ENCODE measurements at places on chromosomes 7 and 10.
A peak's percentile ranks its signal among the peaks of the same experiment; 100 is the strongest.

- no peak for DNase-seq
Observed at GRCh38 chr7:148159331-148159730, 431.2 kb upstream of the C7orf33 start.

DNA sequence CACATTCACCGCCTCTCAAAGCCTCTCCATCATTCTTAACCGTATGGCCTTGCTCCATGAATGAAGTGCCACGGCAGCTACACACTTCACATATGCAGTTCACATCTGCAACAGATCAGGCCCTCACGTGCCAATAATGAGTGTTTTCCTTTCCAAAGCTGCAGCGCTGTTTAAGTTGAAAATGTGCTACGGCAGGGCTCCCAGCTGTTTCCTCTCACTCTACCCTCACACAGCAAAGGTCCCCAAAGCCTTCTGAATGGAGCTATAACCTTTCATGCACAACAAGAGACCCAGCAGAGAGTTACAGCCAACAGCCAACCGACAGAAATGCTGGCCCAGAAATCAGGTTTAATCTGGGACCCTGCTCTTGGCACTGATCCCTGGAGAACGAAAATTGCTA lies 236.1 kb downstream of the ELMO1 start:
- DNase-seq = no peak

DNA sequence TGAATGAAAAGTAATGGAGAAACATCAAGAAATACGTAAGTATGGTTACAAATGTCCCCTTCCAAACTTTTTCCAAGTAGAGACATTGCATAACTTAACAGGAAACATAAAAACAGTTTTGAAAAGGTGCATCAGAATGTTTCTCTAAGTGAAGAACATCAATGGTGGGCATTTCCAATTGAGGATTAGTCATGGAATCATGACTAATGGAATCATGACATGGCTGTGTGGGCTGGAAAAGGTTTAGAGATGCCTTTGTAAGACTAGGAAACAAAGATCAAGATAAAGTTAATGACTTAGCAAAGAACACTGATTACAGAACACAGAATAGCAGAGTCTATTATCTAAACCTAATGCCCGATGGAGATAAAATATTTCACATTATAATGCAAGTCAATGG lies 272.0 kb downstream of the HPSE2 start:
- DNase-seq = no peak

DNA sequence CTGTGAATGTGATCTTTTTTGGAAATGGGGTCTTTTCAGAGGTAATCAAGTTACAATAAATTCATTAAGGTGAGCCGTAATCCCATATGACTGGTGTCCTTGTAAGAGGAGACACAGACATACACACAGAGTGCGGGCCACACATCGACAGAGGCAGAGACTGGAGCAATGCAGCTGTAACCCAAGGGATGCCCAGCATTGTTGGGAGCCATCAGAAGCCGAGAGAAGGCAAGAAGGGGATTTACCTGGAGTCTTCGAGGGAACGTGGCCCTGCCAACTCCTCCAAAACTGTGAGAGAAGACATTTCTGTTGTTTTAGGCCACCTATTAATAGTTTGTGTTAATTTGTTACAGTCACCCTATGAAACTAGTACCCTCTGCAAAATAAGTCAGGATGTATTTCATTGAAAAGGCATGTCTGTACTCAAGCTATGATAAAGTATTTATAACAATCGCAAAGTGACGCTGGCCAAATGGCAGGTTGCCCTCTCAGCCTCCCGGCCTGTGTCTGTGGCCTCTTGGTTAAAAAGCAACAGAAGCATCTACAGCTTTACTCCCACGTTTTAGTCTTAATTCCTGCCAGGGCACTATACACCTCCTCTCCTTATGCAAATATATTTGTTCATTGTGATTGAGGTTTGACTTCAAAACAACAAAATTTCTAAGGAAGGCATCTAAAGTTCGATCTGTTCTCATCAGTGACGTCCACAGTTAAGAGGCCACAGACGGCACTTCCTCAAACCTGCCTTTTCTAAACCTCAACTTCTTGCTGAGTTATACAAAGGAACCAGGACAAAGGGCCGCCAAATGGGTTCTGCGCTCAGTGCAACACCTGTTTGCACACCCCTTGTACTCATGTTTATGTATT lies 46.8 kb downstream of the HIPK2 start:
- DNase-seq = peak; percentile 73

GRCh38 chr7:16759840-16760239 lies 6.3 kb downstream of the TSPAN13 start:
- DNase-seq = no peak

GRCh38 chr10:30357075-30357801 lies 8.2 kb upstream of the MTPAP start:
- no peak for DNase-seq

DNA sequence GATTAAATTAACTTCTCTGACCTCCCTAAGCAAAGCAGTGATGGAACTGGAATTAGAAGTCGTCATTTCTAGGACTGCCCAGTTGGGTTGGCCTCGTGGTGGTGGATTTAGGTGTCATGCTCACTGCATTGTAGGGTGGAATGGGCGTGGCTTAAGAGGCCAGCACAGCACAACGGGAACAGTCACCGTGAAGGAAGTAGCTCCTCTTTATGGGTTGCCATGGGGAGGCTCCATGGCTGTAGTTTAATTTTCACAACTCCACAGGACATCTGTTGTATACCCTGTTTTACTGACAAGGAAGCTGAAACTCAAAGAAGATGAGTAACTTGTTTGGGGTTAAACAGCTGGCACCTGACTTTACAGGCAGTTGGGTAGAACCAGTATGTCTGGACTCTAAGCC lies 208.3 kb downstream of the CELF2 start:
- DNase-seq = peak; percentile 93

DNA sequence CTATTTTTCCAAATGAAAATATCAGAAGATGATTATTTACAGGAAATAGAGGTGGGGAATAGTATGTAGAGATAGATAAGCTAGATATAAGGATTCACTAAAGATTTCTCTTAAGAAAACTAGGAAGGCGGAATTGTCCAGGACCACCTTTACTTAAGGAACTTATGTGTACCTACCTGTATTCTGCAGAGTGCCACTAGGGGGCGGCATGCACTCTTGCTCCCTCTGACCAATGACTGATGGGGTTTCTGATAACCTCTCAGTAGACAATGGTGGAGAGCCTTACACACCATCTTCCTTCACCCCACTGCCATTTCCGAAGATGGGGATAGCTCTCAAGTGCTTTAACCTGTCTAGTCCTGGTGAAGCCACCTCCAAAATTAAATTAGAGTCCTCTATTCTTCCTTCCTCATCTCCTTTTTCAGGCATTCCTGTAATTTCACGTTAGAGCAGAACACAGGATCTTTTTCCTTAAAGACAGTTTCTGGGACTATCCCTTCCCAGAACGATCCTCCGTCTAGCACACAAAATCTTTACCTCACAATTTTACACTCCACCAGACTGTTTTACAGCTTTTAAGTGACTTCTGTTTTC lies 453.1 kb downstream of the SORCS1 start:
- DNase-seq = peak; percentile 51

DNA sequence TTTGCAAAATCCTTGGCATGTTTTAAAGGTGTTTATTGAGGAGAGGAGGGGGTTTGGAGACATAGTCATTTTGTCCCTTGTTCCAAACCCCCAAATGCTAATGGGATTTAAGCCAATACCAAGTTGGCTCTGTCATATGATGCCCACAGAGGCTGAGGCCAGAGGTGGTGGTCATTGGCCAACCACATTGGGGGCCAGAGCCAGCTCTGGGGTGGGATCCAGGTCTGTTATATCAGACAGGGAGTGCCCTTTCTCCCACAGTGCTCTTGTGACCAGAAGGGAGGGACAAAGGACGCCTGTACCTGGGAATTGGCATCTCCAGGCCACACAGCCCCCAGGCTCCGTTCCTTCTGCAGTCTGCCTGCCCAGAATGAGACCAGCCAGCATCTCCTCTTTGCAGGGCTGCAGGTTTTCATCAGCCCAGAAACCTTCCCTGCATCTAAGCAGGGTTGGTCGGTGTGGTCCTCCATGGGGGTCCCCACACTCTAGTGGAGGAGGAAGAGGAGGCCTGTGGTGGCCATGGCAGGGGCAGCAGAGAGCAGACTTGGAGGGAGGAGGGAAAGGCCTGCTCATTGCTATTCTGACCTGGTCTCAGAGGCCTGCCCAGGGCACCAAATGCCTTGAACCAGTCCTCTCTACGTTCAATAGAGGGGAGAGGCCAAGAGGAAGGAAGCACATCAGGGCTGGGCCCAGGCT lies 17.9 kb downstream of the ADCYAP1R1 start:
- no peak for DNase-seq

GRCh38 chr7:99791021-99791420 lies 7.0 kb upstream of the CYP3A4 start:
- DNase-seq = no peak
